Stimulated activated CD8-positive, alpha-beta memory T cell treated with anti-CD3 and anti-CD28 coated beads, Interleukin-15, amount 100 ng/mL, for 4 hours (primary cell): ENCODE measurements at places on chromosomes 5 and 9.

GRCh38 chr9:126347093-126347492 lies 20.5 kb downstream of the MVB12B start:
- DNase-seq: no peak

GRCh38 chr5:168468836-168469235 lies 17.4 kb upstream of the RARS1 start:
- DNase-seq: no peak

- no peak for DNase-seq
Measured at GRCh38 chr9:72998363-72998762, 45.5 kb upstream of the ALDH1A1 start.

DNA sequence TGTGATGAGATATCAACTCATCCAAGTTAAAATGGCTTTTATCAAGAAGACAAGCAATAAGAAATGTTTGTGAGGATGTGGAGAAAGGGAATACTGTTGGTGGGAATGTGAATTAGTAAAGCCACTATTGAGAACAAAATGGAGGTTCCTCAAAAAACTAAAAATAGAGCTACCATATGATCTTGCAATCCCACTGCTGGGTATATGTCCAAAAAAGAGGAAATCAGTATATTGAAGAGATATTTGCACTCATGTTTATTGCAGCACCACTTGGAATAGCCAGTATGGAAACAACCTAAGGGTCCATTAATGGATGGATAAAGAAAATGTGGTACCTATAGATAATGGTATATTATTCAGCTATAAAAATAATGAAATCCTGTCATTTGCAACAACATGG lies 25.1 kb downstream of the PPIP5K2 start:
- DNase-seq: no peak

GRCh38 chr5:72397836-72398235 lies 77.7 kb downstream of the PTCD2 start:
- no peak for DNase-seq

- no peak for DNase-seq
Measured at GRCh38 chr5:135242866-135243555, 156.0 kb downstream of the MACROH2A1 start.

- no peak for DNase-seq
Measured at GRCh38 chr9:99167694-99168093, 54.0 kb downstream of the ALG2 start.

- DNase-seq: no peak
Measured at GRCh38 chr5:167790462-167791260, 500.8 kb upstream of the WWC1 start.

DNA sequence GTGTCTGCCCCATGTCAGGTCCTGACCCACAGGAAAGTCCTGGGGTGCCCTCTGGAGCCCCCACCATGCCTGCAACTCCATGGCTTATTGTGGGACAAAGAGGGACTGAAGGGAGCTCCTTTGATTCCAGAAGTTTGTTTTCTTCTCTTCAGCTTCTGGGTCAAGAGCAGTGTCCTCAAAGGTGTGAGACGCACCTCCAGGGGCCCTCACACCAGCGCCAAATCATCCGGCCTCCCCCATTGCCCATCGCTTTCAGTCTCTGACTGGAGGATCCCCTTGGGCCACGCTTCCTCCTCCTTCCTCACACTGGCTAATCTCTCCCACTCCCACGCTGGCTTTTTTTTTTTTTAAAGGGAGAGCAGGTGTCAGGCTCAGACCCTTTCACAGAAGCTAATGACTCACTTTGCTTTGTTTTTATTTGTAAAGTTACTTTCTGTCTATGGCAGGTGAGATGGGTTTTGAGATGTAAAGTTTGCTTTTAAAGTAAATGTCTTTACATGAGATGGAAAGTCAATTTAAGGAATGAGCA lies 16.7 kb downstream of the CDHR2 start:
- no peak for DNase-seq

- no peak for DNase-seq
Measured at GRCh38 chr5:43530648-43531047, 15.7 kb upstream of the C5orf34 start.

GRCh38 chr5:171479776-171480125 lies 60.3 kb downstream of the FGF18 start:
- DNase-seq: no peak

- DNase-seq: no peak
Measured at GRCh38 chr5:98741926-98742325, 31.5 kb upstream of the RGMB start.

DNA sequence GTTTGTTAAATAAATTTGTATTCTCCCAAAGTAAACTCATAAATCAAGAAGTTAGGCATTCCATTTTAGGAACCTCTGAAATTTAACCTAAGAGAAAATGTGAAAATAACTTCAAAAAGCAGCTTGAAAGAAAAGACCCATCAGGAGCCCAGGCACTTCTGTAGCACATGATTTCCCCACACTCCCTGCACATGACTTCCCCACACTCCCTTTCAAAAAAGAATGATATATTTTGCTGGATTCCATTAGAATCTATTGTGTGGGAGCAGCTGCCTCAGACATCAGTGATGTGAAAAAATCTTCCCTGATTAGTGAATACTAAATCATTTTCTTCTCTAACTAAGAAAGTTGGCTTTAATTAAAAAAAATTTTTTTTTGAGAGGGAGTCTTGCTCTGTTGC lies 83.3 kb downstream of the GLDC start:
- DNase-seq: no peak

DNA sequence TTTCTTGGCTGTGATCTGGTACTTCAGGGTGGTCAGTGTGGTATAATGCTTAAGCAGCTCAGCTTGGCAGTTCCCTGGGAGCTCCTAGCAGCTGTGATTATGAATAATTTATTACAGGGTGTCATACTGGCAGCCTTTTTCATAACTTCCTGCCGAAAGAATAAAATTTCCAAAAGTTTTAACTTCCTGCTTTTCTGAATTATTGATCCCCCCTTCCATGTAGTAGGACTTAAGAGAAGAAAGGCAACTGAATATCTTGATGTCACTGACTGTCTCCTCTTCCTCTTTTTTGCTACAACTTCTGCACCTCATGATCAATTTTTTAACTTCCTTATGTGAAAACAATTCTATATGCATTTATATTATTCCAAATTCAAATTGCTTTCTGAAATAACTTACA lies 74.3 kb upstream of the SPEF2 start:
- DNase-seq: no peak

DNA sequence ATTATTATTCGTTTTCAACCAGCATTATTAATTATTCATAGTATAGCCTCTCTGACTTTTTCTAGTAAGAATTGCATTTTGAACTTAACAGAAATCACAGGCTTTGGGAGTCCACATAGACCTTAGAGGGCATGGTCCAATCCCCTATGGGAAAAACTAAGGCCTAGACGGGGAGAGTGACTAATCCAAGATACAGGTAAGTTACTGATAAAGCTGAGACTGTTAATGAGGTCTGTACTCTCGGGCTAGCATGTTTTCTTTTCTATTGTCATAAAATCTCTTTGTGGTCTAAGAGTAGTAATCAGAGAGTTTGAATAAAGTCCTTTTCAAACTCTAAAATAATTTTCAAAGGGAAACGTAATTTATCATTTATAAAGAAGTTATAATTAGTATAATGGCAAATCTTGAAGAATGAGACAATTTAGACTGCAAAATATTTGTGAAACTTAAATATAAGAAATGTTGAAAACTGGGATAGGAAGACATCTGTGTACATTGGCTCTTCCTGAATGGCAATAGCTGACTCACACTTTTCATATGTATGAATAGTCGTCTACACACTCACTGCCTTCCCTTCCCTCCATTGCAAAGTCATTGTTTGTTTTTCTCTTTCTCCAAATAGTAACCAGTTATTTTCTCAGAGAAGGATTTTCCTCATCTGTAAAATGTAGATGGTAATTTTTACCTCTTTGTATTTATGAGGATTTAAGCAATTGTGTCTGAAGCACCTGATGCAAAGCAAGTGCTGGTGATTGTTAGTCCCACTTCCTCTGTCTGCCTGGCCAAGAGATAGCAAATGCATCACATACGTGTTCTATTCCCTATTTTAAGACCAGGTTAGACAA lies 207.9 kb upstream of the CD180 start:
- DNase-seq: no peak

DNA sequence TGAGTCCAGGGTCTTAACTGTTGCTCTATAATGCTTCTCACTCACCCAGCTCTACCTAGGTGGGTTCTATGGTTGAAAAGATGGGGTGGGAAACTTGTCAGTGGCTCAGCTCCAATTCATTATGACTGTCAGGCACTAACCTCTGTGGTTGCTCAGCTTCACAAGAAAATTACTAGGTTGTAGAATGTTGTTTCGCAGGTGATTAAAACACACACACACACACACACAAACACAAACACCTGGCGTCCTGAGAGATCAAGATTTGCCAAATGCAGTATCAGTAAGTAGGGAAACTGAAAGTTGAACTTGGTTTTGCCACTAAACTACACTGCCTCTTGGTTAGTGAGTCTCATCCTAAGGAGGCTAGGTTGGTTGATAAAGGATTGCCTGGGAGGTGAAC lies 2.8 kb downstream of the MCCC2 start:
- DNase-seq: no peak

DNA sequence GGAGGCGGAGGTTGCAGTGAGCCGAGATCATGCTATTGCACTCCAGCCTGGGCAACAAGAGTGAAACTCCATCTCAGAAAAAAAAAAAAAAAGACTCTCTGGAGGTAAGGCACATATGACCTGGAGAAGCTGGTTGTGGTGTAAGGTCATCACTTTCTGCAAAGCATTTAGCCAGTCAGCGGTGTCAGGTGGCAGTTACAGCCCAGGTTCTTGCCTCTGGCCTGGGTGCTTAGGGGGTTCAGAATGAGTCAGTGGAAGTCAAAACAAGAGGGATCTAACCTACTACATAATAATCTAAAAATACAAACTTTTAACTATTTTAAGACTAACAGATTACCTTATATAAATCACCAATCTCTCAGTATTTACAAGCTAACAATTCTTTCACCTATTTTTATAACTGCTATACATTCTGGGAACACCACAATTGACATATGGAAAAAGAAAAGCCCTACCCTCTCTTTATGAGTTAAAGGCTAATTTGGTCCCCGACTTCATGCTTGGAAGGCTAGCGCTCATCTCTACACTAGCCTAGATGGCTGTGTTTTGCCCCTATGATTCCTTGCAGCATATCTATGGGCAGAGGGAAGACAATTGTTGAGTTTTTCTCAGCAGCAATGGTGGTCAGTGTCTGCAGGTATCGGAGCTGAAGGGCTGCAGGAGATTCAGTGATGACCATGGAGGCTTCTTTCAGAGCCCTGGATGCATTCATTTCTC lies 29.2 kb downstream of the STOM start:
- DNase-seq: no peak

DNA sequence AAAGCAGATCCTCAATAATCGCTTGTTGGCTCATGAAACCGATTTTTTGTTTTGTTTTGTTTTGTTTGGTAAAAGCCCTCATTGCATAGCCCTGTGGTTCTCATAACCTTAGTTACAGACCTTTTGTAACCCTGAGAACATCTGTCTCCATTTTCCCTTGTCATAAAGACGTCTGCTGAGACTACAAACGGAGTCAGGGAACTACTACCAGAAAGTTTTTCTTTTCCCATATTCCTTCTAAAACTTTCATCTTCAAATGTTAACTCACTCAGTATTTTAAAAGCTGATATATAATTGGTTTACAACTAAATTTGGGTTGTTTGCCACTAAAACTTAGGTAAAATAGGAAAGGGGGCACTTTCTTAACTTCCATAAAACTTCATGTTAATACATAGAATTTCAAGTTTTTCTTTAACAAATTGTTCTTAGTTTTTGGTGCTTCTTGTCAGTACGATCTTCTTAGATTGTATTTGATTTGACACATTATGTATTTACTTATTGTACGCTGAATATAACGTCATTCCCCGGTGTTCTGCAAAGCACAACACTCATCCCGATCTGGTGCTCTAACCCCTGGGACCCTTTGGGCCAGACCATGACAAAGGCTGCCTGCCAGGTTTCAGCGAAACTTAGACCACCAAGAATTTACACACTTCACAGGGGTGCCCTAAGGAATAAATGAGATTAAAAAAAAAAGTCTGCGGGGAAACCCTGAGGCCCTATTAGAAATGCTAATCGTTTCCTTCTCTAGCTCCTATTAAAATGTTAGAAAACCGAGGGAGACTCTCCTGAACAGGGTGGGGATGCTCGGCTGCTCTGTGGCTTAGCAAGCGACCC lies 1.1 kb upstream of the ANP32B start:
- DNase-seq: no peak

DNA sequence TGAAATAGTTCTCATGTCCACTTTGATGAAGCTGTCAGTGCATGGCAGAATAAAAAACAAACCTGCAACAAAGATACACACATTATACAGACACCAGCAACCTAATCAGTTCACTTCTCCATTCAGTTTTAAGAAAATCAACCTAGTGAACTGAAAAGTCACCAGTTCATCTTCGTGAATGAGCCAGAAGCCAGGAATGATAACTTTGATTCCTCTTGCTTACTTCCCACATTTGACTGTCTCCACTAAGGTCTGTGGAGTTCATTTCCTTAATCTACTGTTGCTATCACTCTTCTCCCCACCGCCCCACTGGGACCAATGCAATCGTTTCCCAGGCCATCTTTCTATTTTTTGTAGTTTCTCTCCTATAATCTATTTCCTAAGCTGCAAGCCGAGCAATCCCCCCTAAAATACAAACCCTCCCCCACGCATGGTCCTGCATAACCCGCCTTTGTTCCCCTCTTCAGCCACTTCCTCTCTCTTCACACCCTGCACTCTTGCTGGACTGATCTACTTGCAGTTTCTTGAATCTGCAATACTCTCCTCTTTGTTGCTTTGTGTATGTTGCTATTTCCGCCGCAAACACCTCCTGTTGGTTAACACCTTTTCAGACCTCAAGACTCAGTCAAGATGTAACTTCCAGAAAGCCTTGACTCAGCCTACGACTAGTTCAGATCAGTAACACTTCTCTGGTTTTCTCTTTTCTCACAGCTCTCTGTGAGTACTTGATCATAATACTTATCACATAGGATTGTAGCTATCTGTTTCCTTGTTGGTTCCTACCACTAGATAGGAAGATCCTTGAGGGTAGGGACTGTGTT lies 16.6 kb downstream of the STOM start:
- peak; percentile 47 for DNase-seq

DNA sequence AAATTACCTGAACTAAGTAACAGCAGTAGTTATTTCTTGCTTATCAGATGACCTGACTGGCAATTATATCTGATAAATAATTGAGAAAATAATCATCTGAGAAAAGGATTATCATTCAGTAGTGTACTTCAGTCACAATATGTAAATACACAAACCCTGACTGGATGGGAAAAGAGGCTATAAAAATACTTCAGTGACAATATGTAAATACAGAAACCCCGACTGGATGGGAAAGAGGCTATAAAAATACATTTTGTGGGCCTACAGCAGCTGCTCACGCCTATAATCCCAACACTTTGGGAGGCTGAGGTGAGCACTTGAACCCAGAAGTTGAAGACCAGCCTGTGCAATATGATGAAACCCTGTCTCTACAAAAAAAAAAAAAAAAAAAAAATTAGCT lies 11.1 kb downstream of the UBAP2 start:
- no peak for DNase-seq
